ENCODE measurements at places on chromosomes 7 and 10.
A peak's percentile ranks its signal among the peaks of the same experiment; 100 is the strongest.

DNA sequence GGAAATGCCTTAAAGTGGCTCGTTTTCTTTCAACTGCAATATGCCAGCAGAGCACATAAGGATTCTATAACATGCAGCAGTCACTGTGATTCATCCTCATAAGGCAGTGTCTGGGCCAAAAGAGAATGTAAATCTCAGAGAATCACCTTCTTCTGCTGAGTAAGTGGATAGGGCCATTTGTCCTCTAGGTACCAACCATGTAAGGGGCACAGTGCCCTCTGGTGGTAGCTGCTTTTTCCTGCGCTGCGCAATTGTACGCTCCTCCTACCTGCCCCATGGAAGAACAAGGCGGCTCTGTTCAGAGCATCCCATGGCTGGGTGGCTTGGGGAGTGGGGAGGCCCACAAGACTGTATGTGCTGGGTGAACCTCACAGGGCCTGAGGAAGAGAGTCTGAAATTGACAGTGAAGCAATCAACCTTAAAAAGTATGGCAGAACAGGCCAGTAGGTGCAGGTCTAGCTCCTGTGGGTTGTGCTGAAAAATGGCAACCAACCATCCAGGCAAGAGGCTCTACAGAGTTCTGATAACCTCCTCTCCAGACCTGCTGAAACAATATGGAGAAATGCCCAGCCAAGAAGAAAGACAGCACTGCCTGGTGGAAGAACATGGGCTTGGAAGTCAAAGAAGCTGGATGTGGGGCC lies 78.6 kb upstream of the C10orf90 start:
- DNase-seq: peak; percentile 57

- no peak for DNase-seq
Measured at GRCh38 chr7:3806516-3806915, 505.5 kb downstream of the SDK1 start.

DNA sequence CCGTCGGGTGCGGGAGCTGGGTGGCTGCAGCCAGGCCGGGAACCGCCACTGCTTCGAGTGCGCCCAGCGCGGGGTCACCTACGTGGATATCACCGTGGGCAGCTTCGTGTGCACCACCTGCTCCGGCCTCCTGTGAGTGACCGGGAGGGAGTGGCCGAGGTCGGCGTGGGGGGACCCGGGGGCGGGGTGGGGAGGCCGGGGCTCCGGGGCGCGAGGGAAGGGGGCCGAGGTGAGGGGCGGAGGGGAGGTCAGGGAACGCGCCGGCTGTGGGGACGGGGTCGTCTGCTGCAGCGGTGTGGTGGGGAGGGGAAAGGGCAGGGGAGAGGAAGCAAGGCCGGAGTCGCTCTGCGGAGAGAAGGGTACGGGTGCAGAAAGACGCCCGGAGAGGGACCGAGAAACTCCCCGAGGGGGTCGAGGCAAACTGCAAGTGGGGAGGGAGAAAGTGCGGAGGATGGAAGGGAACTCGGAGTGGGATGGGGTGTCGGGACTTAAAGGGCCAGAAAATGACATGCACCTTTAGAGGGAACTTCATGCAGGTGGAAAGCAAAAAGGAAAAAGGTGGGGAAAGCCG lies 518 bp downstream of the AGFG2 start:
- no peak for DNase-seq

DNA sequence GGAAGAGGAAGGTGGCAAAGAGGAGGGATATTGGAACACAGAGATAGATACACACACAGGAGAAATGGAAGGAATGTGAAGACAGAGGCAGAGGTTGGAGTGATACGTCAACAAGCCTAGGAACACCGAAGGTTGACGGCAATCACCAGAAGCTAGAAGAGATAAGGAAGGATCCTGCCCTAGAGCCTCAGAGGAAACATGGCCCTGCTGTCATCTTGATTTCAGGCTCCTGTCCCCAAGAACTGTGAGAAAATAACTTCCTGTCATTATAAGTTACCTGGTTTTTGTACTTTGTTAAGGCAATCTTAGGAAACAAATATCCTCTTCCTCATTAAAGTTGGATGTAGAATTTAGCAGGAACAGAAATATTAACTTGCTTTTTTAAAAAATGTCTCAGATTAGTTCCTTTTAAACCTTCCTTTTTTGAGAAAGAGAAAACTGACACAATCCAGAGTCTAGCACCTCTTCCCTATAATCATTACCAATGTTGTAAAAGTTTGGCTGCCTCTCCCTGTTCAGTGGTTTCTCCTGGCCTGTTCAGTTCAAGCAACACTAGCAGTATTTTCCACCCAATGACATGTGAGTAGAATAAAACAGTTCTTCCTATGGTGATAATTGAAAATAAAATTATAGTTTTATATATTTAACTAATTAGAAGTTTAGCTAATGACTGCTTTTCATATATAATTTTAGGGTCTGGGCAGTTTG lies 28.8 kb upstream of the GNAI1 start:
- no peak for DNase-seq

- no peak for DNase-seq
Measured at GRCh38 chr10:11886138-11886474, 63.0 kb downstream of the PROSER2 start.

Data from substantia nigra (tissue), 51 donors.